ENCODE measurements at places on chromosomes 3 and 15.

GRCh38 chr3:189121092-189121491 is 50.7 kb upstream of the TPRG1 start:
- no peak for DNase-seq

GRCh38 chr3:13470894-13471574 is 9.1 kb upstream of the HDAC11 start:
- DNase-seq, result peak; percentile 83

- no peak for DNase-seq
Observed at GRCh38 chr3:5275529-5275928, 88.0 kb downstream of the EDEM1 start.

DNA sequence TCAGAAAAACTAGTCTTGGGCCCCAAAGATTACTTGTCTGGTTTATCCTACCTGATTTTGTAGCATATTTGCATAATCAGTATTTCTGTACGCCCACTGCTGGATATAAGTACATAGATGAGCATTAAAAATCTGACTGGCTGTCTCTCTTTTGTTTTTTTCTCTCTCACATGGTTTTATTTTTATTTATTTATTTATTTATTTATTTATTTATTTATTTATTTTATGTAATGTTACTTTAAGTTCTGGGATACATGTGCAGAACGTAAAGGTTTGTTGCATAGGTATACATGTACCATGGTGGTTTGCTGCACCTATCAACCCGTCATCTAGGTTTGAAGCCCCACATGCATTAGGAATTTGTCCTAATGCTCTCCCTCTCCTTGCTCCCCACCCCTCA is 31.9 kb downstream of the C2CD4B start:
- no peak for DNase-seq

All from large intestine (tissue), 12 donors.